ENCODE measurements at places on chromosomes 2 and 18. TPM values are rescaled to one million over a fixed set of nuclear protein-coding genes. Genes with fewer than 3 reads are reported as not detected.
A peak's percentile ranks its signal among the peaks of the same experiment; 100 is the strongest.

SRD5A2 gene
- 0.05 TPM for polyA plus RNA-seq

DNA sequence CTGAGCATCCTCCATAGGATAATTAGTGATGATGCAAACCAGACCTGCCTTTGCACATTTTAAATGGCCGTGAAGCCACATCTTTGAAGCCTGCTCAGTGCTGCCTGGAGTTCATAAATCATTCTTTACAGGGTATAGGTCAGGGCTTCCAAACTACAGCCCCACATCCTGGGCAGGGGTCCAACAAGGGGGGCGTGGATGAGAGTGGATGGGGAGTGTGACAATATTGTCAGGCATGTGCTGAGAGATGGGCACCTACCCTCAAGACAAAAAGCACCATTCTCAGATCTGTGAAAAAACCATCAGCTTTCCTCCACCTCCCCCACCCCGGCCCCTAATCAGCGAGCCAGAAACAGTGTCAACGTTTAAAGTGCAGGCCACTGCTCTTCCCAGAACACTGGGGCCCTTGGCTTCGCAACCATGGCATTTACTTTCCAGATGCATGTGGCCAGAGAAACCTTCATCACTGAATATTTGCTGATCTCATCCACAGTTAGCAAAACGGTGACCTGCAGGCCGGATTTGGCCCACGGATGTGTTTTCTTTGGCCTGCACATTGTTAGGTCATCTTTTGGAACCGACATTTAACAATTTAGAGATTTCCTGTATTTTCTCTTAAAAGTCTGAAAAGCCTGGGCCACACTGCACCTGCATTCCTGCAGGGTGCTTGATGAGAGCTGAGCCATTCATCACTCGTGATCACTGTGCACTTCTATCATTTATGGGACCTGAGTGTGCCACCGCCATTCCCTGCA lies 130.7 kb downstream of the ANKRD44 start:
- DNase-seq, result no peak

POTEC gene
- 0.04 TPM for polyA plus RNA-seq

DNA sequence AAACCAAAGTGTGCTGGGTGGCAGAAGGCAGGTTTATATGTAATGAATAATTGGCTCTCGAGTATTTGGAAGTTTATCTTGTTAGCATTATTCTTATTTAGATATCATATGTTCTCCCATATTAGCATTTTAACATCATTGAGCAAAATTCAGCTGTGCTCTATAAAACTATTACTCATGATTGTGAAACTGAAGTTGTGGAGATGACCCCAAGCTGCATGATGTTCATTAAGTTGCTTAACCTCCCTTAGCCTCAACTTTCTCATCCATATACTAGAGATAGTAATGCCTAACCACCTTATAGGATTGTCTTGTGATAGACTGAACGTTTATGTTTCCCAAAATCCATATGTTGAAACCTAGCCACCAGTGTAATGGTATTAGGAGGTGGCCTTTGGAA lies 346.3 kb downstream of the SATB2 start:
- DNase-seq, result no peak

FSHR gene
- polyA plus RNA-seq, result not detected

GRCh38 chr2:29443627-29444026 lies 328.4 kb downstream of the CLIP4 start:
- DNase-seq, result no peak

DNA sequence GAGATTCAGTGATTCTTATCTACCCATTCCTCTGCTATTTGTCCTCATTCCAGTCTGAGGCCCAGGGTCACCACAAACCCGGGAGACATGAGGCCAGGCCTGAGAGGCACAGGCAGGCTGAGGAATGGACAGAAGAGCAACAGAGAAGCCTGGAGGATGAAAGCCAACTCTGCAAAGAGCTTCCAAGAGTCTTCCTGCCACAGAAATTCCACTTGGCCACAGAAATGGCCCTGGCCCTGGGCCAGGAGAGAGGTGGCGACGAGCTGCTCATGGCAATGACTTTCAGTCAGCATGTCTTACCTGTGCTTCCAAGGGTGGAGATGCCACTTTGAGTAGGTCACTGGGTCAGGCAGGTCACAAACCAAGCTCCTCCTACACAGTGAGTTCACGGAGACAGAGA lies 155.3 kb upstream of the PKDCC start:
- no peak for DNase-seq

TSPYL6 gene
- polyA plus RNA-seq, result not detected

CYP27C1 gene
- polyA plus RNA-seq, result 0.02 TPM

- no peak for DNase-seq
Measured at GRCh38 chr2:88919087-88919738, 227.7 kb downstream of the RPIA start.

- DNase-seq, result no peak
Measured at GRCh38 chr2:85501248-85501647, 37.7 kb upstream of the MAT2A start.

DNA sequence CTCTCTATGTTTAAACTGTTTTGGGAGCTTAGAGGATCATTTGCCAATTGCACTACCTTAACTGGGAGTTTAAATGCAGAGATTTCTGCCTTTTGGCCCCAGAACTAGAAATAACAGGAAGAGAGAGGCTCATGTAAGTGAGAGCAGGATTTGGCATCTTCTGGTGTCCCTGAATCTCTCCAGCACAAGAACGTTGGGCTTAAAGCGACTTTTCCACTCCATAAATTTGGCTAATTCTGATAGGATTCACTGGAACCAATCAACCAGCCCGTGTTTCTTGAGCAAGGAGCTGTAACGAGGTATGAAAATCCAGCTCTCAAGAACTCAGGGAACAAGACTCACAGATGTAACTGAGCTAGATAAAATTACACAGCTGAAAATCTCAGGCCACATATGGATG lies 181.0 kb downstream of the C1D start:
- no peak for DNase-seq

DNA sequence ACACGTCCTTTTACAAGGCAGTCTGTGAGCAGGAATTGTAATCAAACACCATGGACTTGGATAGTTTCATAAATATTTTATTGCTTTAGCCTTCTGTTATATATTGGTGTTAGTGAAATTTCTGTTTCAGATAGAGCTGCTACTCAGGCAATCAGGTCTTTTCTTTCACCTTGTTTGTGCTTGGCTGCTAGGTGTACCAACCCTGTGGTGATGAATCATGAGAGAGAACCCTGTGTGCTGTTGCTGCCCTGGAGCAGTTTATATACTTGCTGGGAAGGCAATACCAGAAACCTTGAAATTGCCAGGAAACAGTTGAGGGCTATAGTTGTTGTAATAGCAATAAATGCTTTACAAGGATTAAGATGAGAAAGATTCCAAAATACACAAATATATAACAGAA lies 84.5 kb downstream of the FSHR start:
- DNase-seq, result no peak

GRCh38 chr2:75253526-75253925 lies 54.2 kb upstream of the TACR1 start:
- DNase-seq, result no peak

- no peak for DNase-seq
Measured at GRCh38 chr18:75341267-75341666, 86.2 kb downstream of the SMIM21 start.

TMEM178A gene
- polyA plus RNA-seq, result 3.4 TPM

DNA sequence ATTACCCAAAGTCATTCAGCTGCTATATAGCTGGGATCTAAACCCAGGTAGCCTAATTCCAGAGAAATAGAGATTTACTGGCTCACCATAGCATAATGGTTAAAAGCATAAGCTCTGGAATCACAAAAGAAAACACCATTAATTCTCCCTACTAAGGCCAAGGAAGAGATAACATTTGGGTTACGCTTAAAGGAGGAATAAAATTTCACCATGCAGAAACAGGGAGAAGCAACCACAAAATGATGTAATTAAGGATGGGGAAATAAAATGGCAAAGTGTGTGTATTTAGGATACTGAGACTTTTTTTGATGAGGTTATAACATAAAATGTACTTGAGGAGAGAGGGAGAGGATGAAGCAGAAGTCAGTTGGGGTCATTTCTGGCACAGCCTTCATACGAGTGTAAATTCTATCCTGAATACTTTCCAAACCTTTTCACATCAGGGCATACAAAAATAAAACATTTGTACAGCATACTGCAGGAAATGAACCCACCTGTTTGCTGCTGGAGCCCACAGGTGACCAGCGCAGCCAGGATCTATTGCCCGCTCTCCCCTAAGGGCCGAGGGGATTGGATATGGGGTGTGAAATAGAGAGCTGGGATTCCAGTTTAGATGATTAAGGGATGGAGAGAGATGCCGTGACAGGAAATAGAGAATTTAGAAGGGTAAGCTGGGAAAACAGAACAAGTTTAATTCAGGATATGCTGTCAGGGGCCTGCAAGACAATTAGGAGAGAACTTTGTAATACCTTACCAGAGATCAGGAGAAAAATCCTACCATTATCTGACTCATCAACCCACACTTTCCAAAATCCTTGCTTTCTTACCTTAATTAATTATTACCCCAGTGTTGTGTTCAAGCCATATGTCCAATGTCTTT lies 43.8 kb upstream of the SERTAD2 start:
- no peak for DNase-seq

DNA sequence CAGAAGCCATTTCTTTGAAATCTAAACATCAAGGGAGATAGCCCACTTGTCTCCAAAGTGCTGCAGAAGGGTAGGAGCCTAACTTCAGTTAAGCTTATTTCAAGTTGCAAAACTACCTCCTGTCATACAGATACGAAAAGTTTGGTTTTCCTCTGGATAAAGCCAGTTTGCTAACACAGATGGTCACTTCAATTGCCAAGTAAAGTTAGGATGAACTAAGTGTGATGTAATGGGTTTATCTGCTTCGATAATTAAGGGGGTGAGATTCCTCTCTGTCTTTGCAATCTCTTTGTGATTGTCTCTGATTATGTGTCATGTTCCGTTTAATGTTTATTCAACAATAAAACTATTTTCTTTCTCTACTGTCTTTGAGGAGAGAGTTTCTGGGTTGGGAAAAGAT lies 156.4 kb downstream of the SLC39A10 start:
- no peak for DNase-seq

SLC30A3 gene
- polyA plus RNA-seq, result not detected

- DNase-seq, result no peak
Measured at GRCh38 chr2:135257383-135258090, 205.4 kb downstream of the RAB3GAP1 start.

DNA sequence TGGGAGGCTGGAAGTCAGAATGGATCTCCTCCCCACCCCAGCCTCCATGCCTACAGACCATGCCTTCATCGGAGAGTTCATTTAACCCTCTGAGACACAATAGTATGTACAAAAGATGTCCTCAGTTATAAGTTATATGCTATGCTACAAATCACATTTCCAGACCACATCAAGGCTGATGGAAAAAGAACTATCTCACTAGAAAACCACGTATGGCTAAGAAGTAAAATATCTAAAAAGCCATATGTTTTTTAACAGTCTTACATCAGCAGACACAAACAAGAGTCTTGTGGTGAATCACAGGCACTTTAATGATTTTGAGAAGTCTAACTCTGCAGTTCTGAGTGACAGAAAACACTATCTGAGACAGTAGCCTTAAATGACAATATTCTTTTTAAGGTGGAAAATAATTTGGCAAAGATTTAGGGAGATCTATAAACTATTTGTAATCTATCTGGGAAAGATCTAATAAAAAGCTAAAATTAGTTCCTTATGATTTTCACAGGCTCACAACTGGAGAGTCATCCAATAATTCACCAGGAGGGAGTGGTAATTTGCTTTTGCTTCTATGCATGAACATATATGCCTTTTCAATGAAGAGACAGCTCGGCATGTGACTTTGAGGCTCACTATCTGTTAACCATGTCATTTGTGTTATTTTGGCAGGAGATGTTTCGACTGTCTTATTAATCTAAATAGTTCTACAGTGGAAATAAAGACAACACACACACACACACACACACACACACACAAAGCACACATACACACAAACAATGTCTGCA lies 197.5 kb downstream of the IRS1 start:
- DNase-seq, result no peak

ATP6V1C2 gene
- 1.2 TPM for polyA plus RNA-seq

- peak; percentile 25 for DNase-seq
Measured at GRCh38 chr18:79786786-79787526, 10.8 kb upstream of the KCNG2 start.

DNA sequence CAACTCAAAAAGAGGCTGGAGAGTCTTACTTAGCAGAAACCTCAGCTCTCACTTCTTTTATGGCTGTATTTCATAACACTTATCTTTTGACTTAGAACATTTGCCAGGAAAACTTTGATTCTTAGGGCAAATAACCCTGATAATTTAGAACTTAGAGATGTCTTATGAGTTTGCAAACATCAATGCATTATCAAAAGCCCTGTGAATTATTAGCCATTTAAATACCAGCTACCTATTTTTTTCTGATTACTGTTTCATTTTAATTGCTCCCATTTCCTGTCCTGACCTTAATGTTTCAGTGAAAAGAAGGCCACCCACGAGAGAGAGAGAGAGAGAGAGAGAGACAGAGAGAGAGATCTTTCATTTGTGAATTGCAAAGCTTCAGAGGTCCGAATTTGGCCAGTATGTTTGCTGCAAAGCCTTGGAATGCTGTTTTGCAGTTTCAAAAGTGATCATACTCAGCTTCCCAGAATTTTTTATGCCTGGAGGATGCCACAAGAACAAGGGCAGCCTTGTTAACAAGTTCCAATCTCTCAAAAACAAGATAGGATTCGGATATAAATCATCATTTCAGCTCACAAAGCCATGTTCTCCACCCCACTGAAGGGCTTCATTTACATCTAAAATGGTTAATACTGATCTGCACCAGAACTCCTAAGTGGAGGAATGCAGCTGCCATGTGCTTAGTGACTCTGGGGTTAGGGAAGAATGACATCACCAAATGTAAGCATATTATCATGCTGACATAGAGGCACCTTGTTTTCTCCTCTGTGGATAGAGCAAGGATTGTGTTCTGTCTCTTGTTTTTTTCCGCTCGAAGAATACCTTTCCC lies 478.2 kb downstream of the ARHGAP15 start:
- no peak for DNase-seq

DNA sequence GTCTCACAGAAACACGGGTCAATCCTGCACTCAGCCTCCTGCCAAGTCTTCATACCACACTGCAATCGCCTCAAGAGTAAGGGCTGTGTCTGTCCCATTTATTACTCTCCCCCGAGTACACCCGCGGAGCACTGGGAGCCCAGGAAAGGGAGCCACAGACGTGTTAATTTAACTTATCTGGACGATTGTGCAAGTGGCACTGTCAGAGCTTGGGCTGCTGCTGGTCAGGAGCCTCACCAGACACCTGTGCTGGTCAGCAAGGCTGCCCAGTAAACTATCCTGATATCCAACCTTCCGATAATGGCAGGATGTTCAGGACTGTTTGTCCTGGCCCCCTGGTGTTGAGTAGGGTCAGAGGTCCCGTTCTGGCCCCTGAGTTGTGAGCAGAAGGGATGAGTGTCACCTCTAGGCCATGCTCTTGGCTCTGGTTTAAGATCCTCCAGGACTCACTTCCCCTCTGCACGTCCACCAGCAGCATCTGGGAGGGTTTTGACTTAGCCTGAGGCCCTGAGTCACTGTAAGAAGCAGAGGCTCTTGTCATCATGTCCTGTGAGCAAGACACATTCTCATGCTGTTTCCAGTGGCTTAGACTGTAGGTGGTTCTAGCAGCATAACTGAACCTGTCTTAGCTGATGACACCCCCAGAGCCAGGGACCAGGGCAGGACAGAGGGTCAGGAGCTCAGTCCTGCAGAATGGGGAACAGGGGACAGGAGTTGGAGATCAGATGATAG lies 82.5 kb upstream of the ARL4C start:
- DNase-seq, result no peak

Measured in pancreas (tissue), 10 donors.